Tongue (tissue), 3 donors: ENCODE measurements at places on chromosomes 3 and 15. TPM values are rescaled to one million over a fixed set of nuclear protein-coding genes. Genes with fewer than 3 reads are reported as not detected.

HGD gene
- total RNA-seq, result 2.5 TPM

PLCB2 gene
- total RNA-seq, result 8.7 TPM

SOX2 gene
- 10.4 TPM for total RNA-seq

TERC gene
- 179 TPM for total RNA-seq

IL16 gene
- total RNA-seq, result 6.5 TPM

ANKUB1 gene
- total RNA-seq, result not detected

CAND2 gene
- 58.5 TPM for total RNA-seq

GPR15 gene
- total RNA-seq, result not detected

INO80 gene
- 33.4 TPM for total RNA-seq

GABRR3 gene
- total RNA-seq, result not detected

MORC1 gene
- total RNA-seq, result not detected

ITIH1 gene
- not detected for total RNA-seq

SCAMP2 gene
- 49.9 TPM for total RNA-seq

PP2D1 gene
- total RNA-seq, result not detected

EXOSC7 gene
- 49.7 TPM for total RNA-seq

APH1B gene
- 12.7 TPM for total RNA-seq

GABRG3 gene
- total RNA-seq, result 0.21 TPM

TRPM1 gene
- not detected for total RNA-seq

RYR3 gene
- 98.0 TPM for total RNA-seq

GRAMD2A gene
- total RNA-seq, result 0.51 TPM

CKMT1A gene
- total RNA-seq, result 0.31 TPM

SCAANT1 gene
- not detected for total RNA-seq

FANCD2OS gene
- total RNA-seq, result not detected

GP5 gene
- 0.21 TPM for total RNA-seq

AGTR1 gene
- 2.2 TPM for total RNA-seq

EAF2 gene
- total RNA-seq, result 14.1 TPM

SPESP1 gene
- total RNA-seq, result 1.8 TPM

NPAP1 gene
- not detected for total RNA-seq

FOXL2NB gene
- total RNA-seq, result not detected

MAGEL2 gene
- 6.4 TPM for total RNA-seq

NR1I2 gene
- total RNA-seq, result not detected

AMOTL2 gene
- total RNA-seq, result 77.2 TPM

NOX5 gene
- total RNA-seq, result not detected

NANOGP8 gene
- total RNA-seq, result not detected

CSTA gene
- 17.0 TPM for total RNA-seq

CHL1 gene
- total RNA-seq, result 69.0 TPM

FGF12 gene
- 7.2 TPM for total RNA-seq

MITF gene
- total RNA-seq, result 28.8 TPM

HRG gene
- not detected for total RNA-seq

SPATA12 gene
- total RNA-seq, result not detected

TMC3 gene
- not detected for total RNA-seq

ARHGEF26 gene
- 18.4 TPM for total RNA-seq

CCR8 gene
- 1.1 TPM for total RNA-seq

GOLGA6B gene
- 0.21 TPM for total RNA-seq

GOLGA8R gene
- 8.5 TPM for total RNA-seq

TMEM212 gene
- not detected for total RNA-seq

PLAAT1 gene
- 5.0 TPM for total RNA-seq

ADAMTS17 gene
- total RNA-seq, result 12.4 TPM

LSG1 gene
- total RNA-seq, result 31.9 TPM

FBXL22 gene
- 21.7 TPM for total RNA-seq

PLCH1 gene
- 3.1 TPM for total RNA-seq

RPL22L1 gene
- 32.0 TPM for total RNA-seq

ABI3BP gene
- 88.9 TPM for total RNA-seq

BCHE gene
- total RNA-seq, result 44.0 TPM

PEX5L gene
- total RNA-seq, result 0.21 TPM

LRTM1 gene
- 84.2 TPM for total RNA-seq
